Kidney (tissue), 22 donors: ENCODE measurements at places on chromosomes 16 and 17.
A peak's percentile ranks its signal among the peaks of the same experiment; 100 is the strongest.

- no peaks in the 10 kb centered on the region for H3K4me1 ChIP-seq
- H3K27me3 ChIP-seq, result no peaks in the 10 kb centered on the region
- no peak for DNase-seq
- no peak overlapping the region for H3K4me3 ChIP-seq
- no peak overlapping the region for H3K27ac ChIP-seq
- no peaks in the 10 kb centered on the region for H3K36me3 ChIP-seq
Observed at GRCh38 chr16:12540290-12540689, 263.4 kb downstream of the CPPED1 start.

- H3K27me3 ChIP-seq, result no peaks in the 10 kb centered on the region
- H3K36me3 ChIP-seq, result peaks cover 10% of the 10 kb centered on the region
- peaks cover 14% of the 10 kb centered on the region for H3K4me1 ChIP-seq
- H3K27ac ChIP-seq, result no peak overlapping the region
- DNase-seq, result peak; percentile 77
Observed at GRCh38 chr16:30652718-30653117, 2.0 kb downstream of the PRR14 start.

GRCh38 chr17:35586569-35587073 is 501 bp upstream of the AP2B1 start:
- H3K4me1 ChIP-seq, result peaks cover 7% of the 10 kb centered on the region
- H3K27me3 ChIP-seq, result no peaks in the 10 kb centered on the region
- DNase-seq, result no peak
- H3K36me3 ChIP-seq, result no peaks in the 10 kb centered on the region
- H3K4me3 ChIP-seq, result peak overlapping the region; percentile 98
- H3K27ac ChIP-seq, result peak overlapping the region; percentile 93

GRCh38 chr17:4858068-4858881 is 25.1 kb downstream of the MINK1 start:
- peak; percentile 76 for DNase-seq
- H3K4me1 ChIP-seq, result peaks cover 4% of the 10 kb centered on the region
- H3K36me3 ChIP-seq, result no peaks in the 10 kb centered on the region
- no peak overlapping the region for H3K4me3 ChIP-seq

- H3K27ac ChIP-seq, result no peak overlapping the region
- no peaks in the 10 kb centered on the region for H3K36me3 ChIP-seq
- H3K4me3 ChIP-seq, result no peak overlapping the region
- H3K27me3 ChIP-seq, result peaks cover 50% of the 10 kb centered on the region
- DNase-seq, result no peak
Observed at GRCh38 chr16:56672761-56673536, 3.3 kb downstream of the MT1H start.

GRCh38 chr17:17714261-17714866 is 33.1 kb downstream of the RAI1 start:
- H3K36me3 ChIP-seq, result no peaks in the 10 kb centered on the region
- peaks cover 17% of the 10 kb centered on the region for H3K4me1 ChIP-seq
- H3K27me3 ChIP-seq, result no peaks in the 10 kb centered on the region
- H3K4me3 ChIP-seq, result no peak overlapping the region
- no peak for DNase-seq

- no peaks in the 10 kb centered on the region for H3K4me1 ChIP-seq
- DNase-seq, result no peak
- no peak overlapping the region for H3K27ac ChIP-seq
- H3K36me3 ChIP-seq, result no peaks in the 10 kb centered on the region
Observed at GRCh38 chr17:5862395-5862794, 207.8 kb upstream of the WSCD1 start.
